ENCODE measurements at places on chromosomes 7 and 10. TPM values are rescaled to one million over a fixed set of nuclear protein-coding genes. Genes with fewer than 3 reads are reported as not detected.

DNA sequence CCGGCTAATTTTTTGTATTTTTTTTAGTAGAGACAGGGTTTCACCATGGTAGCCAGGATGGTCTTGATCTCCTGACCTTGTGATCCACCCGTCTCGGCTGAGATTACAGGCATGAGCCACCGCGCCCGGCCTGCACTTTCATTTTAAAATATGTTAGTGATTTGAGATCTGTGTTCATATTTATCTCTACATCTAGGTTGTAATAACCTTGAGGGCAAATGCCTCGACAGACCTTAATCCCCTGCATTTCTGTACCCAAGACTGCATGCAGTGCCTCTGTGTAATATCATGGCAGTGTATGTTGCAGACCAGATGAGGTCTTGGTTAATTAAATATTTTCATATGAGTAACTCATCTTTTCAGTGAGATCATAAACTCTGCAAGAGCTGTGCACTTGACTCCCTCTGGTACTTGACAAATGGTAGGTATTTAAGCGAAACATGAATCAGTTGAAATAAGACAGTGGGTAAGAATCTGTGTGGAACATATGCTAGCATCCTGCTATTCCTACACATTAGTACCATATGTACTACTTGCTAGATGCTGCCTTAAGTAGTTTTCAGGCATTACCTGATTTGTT lies 673.9 kb upstream of the ANKRD30A start:
- no peak for DNase-seq

GRCh38 chr7:22799633-22800032 lies 23.0 kb downstream of the TOMM7 start:
- no peak for DNase-seq

- no peak for DNase-seq
Measured at GRCh38 chr7:149385195-149385950, 75.5 kb downstream of the ZNF777 start.

ANK3 gene
- total RNA-seq = 67.7 TPM

Measured in mucosa of descending colon (tissue), 3 donors.